Naive thymus-derived CD8-positive, alpha-beta T cell (primary cell): ENCODE measurements at places on chromosomes 2 and 18. TPM values are rescaled to one million over a fixed set of nuclear protein-coding genes. Genes with fewer than 3 reads are reported as not detected.

Gene CARF
- total RNA-seq = 24.5 TPM

DNA sequence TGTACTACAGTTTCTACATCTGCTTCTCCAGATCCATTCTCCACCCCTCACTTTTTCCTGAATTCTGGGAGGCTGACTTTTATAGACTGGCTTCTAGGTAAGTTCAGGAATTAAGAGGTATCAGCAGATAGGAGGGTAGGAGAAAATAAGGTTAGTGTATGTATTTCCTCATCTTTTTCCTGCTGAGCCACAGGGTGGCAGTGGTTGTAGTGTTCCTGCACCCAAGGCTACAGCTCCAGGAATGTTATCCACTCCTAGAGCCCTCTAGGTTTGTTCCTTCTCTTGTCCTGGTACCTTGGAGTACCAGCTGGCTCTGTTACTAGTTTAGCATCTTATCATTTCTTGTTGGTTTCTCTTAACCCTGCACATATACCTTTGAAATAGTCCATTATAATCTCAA lies 40.7 kb upstream of the C2orf66 start:
- no peak for DNase-seq

DNA sequence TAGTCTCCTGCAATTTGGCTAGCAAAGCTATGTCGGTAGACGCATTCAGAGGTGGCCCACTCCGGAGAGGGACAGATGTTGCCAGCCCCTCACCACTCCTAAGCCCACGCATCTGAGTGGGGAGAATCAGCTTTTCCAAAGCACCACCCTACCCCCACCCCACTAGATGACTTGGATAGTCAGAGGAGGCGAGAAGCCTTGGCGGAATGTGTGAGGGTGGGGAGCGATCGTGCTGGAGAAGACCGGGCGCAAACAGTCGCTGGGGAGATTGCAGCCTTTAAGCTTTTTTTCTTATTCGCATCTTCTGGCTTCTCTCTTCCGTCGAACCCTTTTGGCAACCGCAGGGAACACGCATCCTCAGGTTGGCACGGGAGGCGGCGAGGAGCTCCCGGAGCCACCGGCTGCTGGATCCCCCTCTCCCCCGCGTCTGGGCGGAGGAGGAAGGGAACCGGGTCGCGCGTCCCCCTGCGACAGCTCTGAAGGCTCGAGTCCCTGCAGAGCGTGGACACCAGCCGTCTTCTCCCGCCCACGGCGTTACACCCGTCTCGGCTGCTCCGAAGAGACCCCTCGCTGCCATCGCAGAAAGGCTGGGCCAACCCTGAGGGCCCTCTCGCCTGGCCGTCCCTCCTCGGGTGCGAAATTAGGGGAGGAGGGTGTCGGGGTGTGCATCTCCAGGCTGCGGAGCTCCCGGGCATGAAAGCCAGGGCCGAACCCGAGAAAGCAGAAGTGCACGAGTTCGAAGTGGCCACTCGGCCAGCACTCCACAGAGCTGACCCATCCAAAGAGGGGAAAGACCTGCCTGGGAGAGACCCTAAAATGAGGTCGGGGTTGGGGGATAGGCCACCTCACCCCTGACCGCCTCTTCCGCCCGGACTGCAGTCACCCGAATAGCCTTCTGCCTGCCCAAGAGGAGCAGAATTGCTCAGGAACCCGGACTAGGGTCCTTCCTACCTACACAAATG lies 12.2 kb downstream of the EVX2 start:
- DNase-seq = no peak

Gene UGT1A3
- not detected for total RNA-seq

- DNase-seq = no peak
Observed at GRCh38 chr2:208249296-208249695, 5.6 kb downstream of the IDH1 start.
